Activated B cell treated with CpG ODN at 0.5 μM for 24 hours (primary cell): ENCODE measurements at places on chromosomes 16 and 17. TPM values are rescaled to one million over a fixed set of nuclear protein-coding genes. Genes with fewer than 3 reads are reported as not detected.

- no peak overlapping the region for H3K4me3 ChIP-seq
- no peaks in the 10 kb centered on the region for H3K36me3 ChIP-seq
- no peak overlapping the region for H3K27ac ChIP-seq
- H3K27me3 ChIP-seq = peaks cover 4% of the 10 kb centered on the region
- DNase-seq = no peak
- H3K4me1 ChIP-seq = no peaks in the 10 kb centered on the region
Observed at GRCh38 chr17:41639492-41640473, 15.4 kb upstream of the KRT17 start.

- H3K4me3 ChIP-seq = peak overlapping the region; percentile 87
- no peak for DNase-seq
- peak overlapping the region; percentile 97 for H3K27ac ChIP-seq
- no peaks in the 10 kb centered on the region for H3K27me3 ChIP-seq
Observed at GRCh38 chr17:31488264-31488981, 96.9 kb downstream of the RAB11FIP4 start.

- no peak overlapping the region for H3K4me3 ChIP-seq
- no peak for DNase-seq
- no peak overlapping the region for H3K27ac ChIP-seq
- peaks cover 68% of the 10 kb centered on the region for H3K36me3 ChIP-seq
- H3K4me1 ChIP-seq = no peaks in the 10 kb centered on the region
Observed at GRCh38 chr16:69839798-69840409, 77.8 kb downstream of the WWP2 start.

- no peaks in the 10 kb centered on the region for H3K4me1 ChIP-seq
- H3K4me3 ChIP-seq = no peak overlapping the region
- H3K36me3 ChIP-seq = no peaks in the 10 kb centered on the region
- no peak overlapping the region for H3K27ac ChIP-seq
- peaks cover 8% of the 10 kb centered on the region for H3K27me3 ChIP-seq
Observed at GRCh38 chr16:57826706-57827625, 24.7 kb upstream of the KIFC3 start.

GRCh38 chr17:74729368-74729767 is 7.7 kb upstream of the RAB37 start:
- no peak for DNase-seq
- H3K27ac ChIP-seq = no peak overlapping the region
- H3K4me3 ChIP-seq = no peak overlapping the region
- no peaks in the 10 kb centered on the region for H3K36me3 ChIP-seq
- H3K27me3 ChIP-seq = no peaks in the 10 kb centered on the region

GRCh38 chr17:38533241-38533640 is 72.5 kb downstream of the SRCIN1 start:
- no peaks in the 10 kb centered on the region for H3K4me1 ChIP-seq
- H3K27me3 ChIP-seq = peaks cover 37% of the 10 kb centered on the region
- H3K36me3 ChIP-seq = no peaks in the 10 kb centered on the region
- no peak overlapping the region for H3K4me3 ChIP-seq

GRCh38 chr16:27334838-27335237 is 21.1 kb downstream of the IL4R start:
- peaks cover 48% of the 10 kb centered on the region for H3K4me1 ChIP-seq
- no peak for DNase-seq
- peaks cover 78% of the 10 kb centered on the region for H3K36me3 ChIP-seq
- H3K4me3 ChIP-seq = no peak overlapping the region

DNA sequence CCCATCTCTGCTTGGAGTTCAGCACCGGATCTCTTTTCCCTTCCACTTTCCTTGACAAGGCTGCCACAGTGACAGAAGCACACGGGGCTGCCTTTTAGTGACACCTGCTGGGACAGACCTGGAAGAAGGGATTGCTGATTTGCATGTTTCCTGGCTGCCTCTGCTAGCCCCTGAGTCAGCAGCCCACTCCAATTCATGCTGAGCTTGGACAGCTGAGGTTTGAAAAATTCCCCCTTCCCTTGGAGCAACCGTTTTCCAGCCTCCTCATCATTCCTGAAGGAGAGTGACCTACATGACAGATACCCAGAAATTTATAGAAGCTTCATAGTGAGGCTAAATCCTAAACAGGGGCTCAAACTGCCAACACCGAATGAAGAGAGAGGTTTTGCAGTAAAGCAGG is 18.8 kb upstream of the RBL2 start:
- H3K27ac ChIP-seq = no peak overlapping the region
- H3K27me3 ChIP-seq = peaks cover 14% of the 10 kb centered on the region
- no peak for DNase-seq
- H3K36me3 ChIP-seq = no peaks in the 10 kb centered on the region

DNA sequence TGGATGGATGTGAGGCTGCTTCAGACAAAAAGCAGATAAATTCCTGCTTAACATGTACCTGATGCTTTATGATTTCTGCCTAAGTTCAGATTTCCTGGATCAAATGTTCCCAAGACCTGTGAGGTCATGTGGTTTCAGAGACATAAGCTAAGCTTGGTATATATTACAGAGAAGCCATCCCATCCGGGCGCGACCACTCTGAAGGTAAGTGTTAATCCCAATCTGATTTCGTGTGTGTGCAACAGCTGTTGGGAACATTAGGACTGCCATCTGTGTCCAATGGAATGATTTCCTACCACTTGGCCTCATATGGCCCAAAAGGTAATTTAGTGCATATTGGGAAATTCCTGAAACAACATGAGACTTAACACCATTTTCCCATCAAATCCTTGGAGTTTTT is 199.1 kb downstream of the HS3ST3B1 start:
- H3K4me1 ChIP-seq = no peaks in the 10 kb centered on the region
- H3K27me3 ChIP-seq = peaks cover 13% of the 10 kb centered on the region
- no peak overlapping the region for H3K4me3 ChIP-seq
- DNase-seq = no peak
- H3K36me3 ChIP-seq = no peaks in the 10 kb centered on the region

DNA sequence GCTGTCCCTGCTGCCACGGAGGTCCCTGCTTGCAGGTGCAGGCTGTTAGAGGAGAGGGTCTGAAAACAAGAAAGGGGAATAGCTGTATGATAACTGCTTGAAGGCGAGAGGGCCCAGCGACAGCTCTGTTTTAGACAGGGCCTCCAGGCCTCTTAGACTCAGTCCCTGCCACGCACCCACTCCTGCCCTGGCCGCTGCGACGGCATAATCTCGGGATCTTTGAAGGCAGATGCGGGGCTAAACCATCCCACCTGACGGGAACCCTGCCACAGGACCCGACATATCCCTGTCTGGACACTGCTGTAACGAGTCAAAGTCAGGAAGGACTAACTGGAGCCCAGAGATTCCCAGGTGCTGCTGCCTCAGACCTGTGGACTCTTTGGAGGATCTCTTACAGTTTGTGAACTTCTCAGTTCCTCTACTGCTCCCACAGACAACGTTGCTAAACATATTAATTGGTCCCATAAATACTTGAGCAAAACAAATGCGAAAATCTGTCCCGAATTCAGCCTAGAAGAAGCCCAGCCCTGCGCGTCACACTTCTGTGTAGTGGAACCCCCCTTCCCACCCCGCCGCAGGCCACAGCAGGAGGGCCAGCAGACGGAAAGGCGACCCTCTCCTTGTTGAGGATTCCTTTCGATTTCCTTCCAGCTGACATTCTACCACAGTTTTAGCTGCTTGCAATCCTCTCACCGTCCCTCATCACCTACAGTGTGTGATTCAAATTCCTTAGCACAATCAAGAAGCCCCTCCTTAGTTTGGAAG is 998 bp upstream of the TMEM11 start:
- H3K27me3 ChIP-seq = no peaks in the 10 kb centered on the region
- peaks cover 14% of the 10 kb centered on the region for H3K36me3 ChIP-seq
- H3K27ac ChIP-seq = peak overlapping the region; percentile 84
- DNase-seq = no peak

KCNJ2 gene
- total RNA-seq = 0.04 TPM in 1 of 2 replicates, not detected in the other

SNF8 gene
- 129 and 130 TPM in 2 replicates for total RNA-seq
